HTR-8/SVneo (cell line): ENCODE measurements at places on chromosomes 13 and 19.

DNA sequence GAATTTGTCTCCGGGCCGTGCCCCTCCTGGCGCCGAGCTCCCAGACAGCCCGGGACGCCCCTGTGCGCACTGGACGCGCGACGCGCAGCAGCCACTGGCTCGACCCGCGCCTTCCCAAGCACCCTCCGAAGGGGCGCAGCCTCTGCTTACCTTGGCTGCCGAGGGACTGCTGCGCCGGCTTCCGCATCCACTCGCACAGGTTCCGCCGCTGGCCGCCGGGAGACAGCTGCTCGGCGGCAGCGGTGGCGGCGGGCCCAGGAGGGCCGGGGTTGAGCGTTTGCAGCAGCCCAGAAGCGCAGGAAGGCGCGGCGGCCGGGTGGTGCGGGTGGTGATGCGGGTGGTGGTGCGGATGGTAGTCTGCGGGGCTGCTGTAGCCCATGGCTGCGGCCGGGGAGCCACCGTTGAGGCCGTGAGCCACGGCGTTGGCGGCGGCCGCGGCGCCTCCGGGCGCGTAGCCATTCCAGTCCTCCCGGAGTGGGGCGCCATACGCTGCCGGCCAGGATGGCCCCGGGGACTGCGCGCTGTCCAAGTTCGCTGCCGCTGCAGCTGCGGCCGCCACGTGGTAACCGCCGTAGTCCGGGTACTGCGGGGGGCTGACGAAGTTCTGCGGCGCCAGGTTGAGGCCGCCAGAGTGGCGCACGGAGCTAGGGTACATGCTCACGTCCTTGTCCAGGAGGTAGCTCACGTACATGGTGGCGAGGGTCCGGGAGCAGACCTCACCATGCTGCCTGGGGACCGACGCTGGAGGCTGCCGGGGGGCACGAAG, 616 bp downstream of the CDX2 start:
- no peak for DNase-seq

- DNase-seq: no peak
Measured at GRCh38 chr13:83274679-83275078, 607.6 kb downstream of the SLITRK1 start.

GRCh38 chr13:28094306-28094705, 6.1 kb downstream of the FLT3 start:
- DNase-seq: no peak

DNA sequence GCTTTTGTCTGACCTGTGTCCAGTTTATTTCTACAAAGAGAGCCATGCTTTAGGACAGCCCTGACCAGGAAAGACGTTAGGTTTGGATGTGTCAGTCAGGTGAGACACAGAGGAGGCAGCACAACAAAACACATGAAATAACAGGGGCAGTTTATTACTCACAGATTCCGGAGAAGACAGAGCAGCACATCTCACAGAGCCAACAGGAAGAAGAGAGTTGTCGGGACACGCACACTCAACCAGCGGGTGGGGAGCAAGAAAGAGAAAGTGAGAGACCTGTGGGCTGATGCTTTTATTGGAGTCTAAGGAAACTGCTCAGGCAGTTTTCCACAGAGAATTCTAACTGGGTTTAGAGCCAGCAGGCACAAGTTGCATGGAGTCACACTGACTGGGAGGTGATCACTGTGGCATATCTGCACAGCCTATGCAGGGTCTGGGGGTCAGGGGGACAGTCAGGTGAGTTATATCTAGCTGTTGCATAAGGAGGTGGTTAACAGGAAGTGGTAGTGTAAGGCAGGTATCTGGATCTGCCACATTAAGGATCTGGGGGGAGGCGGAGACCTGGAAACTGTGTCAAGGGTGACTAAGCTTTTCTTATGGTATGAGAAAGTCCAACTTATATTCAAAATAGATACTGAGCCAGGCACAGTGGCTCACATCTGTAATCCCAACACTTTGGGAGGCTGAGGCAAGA, 24.1 kb upstream of the CEACAM20 start:
- DNase-seq: no peak

GRCh38 chr13:107203146-107203847, 635.4 kb upstream of the ARGLU1 start:
- DNase-seq: peak; percentile 8

- no peak for DNase-seq
Measured at GRCh38 chr13:28624707-28625432, 34.1 kb upstream of the POMP start.

- peak; percentile 12 for DNase-seq
Measured at GRCh38 chr19:24054044-24054935, 32.7 kb upstream of the ZNF254 start.

GRCh38 chr19:41554907-41555306, 21.1 kb upstream of the CEACAM21 start:
- no peak for DNase-seq

DNA sequence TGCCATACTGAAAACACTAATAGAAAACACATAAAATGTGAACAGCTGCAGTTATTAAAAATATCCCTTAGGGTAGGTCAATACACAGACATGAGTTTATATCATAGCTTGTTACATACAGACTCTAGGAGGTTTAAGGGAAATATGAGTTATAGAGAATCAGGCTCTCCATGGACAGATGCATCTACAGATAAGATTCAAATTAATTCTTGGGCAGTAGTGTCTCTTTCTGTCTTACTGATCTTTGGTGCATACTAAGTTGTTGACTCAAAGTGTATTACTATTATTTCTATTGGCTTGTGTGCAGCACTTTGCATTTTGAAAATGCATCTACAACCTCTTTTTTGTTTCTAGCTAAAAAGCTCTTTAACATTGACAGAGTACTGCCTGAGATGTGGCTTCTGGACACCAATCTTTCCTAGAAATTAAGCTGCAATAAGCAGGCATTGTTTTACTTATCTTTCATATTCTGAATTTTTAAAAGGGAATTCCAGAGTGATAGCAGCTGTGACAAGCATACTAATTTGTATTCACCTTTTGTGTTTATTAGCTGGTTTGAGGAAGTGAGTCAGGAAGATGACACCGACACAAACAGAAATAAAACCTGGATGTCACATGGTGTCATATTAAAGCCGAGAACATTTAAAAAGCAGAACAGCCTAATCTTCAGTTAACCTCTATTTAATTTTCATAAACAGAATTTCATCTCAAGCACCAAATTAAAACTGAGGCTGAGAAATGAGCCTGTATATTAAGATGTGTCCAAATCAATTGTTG, 399.0 kb downstream of the PCDH9 start:
- DNase-seq: no peak

- no peak for DNase-seq
Measured at GRCh38 chr19:50833802-50834167, 411 bp upstream of the KLK15 start.

GRCh38 chr13:73404581-73404980, 345.8 kb downstream of the KLF5 start:
- no peak for DNase-seq

DNA sequence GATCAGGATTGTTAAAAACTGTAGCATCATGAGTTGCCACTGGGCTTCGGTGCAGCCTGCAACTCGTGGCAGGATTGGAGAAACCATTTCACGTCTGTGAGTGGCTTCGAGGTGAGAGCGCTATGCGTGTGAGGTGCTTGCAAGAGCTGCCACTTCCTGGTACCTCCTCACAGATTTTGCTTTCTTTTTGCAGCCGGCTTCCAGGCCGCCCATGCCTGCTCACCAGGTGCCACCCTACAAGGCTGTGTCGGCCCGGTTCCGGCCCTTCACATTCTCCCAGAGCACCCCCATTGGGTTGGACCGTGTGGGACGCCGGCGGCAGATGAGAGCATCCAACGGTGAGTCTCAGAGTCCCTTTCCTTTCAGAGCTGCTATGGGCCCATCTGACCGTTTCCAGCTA, 57.9 kb upstream of the C1QTNF9 start:
- DNase-seq: no peak

DNA sequence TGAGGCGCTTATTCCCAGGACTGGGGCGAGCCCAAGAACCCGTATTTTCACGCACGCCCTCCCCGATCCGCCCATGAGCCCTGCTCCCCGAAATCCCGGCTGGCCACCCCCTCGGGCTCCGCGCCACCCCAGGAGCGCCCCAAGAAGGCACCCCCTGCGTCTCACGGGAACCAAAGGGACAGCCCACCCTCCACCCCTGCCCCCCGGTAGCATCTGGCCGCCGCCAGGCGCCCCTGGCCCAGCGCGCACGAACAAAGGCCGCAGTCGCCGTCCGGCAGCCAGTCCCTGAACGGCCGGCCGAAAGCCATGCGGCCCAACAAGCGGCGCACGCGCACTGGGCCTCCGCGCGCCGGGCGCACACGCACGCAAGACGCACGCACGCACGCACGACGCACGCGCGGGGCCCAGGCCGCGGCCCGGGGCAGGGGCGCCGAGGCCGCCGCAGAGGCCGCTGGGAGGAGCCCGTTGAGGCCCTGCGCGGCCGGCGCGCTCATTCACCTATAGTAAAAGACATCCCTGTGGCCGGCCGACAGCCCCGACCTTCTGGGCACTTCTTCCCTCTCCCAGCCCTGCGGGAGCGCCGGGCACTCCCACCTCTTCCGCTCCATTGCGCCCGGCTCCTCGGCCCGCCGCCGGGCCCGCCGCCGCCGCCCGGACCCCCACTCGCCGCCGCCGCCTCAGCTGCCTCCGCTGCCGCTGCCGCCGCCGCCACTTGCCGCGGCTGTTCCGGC, 476 bp downstream of the MBD3 start:
- peak; percentile 80 for DNase-seq

DNA sequence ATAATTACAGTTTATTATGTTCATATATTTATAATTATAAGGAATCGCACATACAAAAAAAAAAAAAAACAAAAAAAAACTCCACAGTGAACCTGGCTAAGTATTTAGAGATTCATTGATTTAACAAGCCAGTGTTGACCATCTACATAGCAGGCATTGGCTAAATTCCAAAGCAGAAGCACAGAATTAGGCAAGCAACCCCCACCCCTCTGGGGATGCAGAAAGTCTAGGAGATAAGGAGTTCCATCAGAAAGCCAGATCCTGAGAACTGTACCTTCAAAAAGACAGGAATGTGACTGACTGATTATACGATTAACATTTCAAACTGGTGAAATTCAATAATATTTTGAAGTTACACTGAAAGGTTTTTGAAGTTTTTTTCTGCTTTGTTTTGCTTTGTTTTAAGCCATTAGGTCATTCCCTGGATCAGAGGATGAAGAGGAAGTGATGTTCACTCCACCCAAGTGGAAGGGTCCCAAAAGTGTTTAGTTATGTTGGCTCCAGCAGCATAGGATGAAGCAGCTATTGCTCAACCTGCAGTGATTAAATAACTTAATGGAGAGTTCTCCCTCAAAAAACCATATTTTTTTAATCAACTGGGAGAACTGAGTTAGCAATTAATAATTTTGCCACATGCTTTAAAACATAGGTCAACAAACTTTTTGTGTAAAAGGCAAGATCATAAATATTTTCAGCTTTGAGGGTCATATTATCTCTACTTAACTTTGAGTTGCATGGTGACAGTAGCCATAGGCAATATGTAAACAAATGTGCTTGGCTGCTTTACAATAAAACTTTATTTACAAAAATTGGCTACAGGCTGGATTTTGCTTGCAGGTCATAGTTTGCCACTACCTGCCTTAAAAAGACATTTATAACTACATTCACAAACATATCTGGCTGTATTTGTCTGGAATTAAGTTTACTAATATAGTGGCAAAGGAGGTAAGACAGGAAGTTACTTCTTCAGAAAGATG, 49.6 kb downstream of the DOCK9 start:
- no peak for DNase-seq

GRCh38 chr13:71536201-71536600, 330.8 kb downstream of the DACH1 start:
- no peak for DNase-seq

- peak; percentile 84 for DNase-seq
Measured at GRCh38 chr19:4694211-4694987, 24.3 kb upstream of the MYDGF start.

DNA sequence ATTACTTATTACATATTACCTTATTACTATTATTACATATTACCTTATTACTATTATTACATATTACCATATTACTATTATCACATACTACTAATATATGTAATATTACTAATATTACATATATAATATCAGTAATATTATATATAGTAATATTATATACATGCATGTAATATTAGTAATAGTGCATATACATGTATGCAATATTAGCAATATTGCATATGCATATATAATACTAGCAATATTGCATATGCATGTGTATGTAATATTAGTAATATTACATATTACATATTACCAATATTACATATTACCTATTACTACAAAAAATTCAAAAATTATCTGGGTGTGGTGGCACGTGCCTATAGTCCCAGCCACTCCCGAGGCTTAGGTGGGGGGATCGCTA, 22.4 kb downstream of the PDE4A start:
- no peak for DNase-seq

DNA sequence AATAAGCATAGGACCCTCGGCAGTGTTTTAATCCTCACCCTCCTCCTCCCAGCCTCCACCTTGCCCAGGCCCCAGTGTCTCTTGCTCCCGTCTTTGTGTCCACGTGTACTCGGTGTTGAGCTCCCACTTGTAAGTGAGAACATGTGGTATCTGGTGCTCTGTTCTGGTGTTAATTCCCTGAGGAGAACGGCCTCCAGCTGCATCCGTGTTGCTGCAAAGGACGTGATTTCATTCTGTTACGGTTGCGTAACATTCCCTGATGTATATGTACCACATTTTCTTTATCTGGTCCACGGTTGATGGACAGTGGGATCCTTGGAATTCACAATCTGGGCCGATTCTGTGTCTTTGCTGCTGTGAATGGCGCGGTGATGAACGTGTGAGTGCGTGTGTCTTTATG, 44.7 kb upstream of the TFDP1 start:
- DNase-seq: no peak

GRCh38 chr13:71515744-71516038, 351.3 kb downstream of the DACH1 start:
- no peak for DNase-seq

DNA sequence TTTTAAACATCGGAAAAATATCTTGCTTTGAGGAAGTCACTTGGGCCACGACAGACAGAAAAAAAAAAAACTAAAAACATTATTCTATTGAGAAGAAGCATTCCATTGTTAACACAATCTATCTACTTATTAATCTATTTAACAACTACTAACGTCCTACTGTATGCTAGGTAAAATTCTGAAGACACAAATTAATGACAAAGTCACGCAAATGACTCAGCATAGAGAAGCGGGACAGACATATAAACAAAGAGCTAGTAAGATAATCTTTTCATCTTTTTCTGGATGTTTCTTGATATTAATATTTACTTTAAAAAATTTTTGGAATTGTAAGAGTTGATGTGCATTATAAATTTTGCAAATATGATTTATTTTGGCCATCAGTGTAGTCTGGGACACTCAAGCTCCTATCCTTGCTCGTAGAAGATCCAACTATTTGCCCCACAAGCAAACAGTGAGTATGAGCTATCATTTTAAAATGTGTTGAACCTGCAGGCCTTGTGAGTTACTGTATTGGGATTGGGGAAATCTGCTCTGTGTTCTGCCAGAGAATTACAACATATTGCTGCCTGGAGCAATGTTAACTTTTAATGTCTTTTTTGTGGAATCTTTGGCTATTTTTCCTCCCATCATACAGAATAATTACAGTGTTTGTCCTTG, 109.1 kb downstream of the PCDH9 start:
- DNase-seq: no peak

- no peak for DNase-seq
Measured at GRCh38 chr13:42412812-42413483, 141.0 kb downstream of the AKAP11 start.

- no peak for DNase-seq
Measured at GRCh38 chr19:4443966-4444764, 13.4 kb downstream of the UBXN6 start.
